Fibroblast of skin of left biceps (primary cell): ENCODE measurements at places on chromosomes 16 and 17.

GRCh38 chr17:80855948-80856862 lies 135.4 kb upstream of the CHMP6 start:
- peak; percentile 80 for DNase-seq

GRCh38 chr17:80499961-80500665 lies 23.7 kb upstream of the NPTX1 start:
- DNase-seq, result no peak

DNA sequence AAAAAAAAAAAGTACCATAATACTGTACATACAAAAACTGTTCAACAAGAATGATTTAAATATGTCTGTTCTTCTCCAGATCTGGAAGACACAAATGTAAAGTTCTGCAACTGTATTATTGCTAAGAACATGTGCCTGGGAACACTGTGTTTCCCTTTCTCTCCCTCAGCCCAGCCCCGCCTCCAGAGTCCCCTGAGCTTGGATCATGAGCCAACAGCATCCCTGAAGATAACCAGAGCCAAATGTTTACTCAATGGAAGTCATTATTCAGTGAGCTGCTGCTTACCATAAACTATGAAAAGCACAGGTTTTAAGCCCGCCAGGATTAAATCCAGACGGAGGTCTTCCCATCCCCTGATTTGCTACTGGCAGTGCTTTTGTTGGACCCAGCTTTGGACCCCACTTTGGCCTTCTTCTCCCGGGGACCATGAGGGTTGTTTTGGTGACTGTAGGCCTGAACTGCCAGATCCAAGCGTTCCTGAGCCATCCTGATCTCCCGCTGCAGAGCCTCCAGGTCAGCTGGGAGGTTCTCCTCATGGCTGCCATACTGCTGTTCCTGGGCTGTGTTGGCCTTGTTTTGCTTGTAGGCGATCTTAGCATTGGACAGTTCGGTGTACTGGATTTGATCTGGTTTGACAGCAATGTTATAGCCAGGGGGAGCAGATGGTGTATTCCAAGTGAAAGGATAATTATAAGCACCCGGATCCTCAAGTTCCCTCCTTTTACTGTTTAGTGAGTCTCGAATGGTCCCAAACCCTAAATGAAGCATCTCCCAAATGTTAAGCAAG lies 25.6 kb downstream of the GJC1 start:
- no peak for DNase-seq

DNA sequence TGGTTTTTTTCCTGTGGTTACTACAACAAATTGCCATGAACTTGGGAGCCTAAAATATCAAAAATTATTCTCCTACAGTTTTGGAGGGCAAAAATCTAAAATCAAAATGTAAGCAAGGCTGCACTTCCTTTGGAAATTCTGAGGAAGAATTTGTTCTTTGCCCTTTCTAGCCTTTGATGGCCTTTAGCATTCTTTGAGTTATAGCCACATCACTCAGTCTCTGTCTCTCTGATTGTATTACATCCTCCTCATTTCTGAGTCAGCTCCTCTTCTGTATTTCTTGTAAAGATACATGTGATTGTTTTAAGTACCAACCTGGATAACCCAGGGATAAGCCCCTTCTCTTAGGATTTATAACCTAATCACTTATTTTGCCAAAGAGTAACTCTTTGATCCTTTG lies 282.0 kb downstream of the BCAS3 start:
- no peak for DNase-seq

GRCh38 chr17:27996202-27997043 lies 46.1 kb upstream of the NLK start:
- no peak for DNase-seq

DNA sequence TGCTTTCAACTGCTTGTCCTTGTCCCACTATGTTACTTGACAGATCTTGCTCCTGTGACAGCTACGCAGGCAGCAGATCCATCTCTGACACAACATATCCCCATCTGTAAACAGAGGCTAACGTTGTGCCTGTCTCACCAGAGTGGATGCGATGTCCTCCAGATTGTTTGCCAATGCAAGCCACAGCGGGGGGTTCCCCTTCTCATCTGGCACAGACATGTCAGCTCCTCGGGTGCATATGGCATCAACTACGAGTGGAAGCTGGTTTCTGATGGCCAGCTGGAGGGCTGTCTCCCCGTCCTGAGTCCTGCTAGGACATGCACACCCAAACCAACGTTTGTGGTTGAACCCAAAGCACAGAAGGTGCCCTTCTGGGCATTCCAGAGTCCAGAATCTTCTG lies 39.0 kb downstream of the CYB5D2 start:
- DNase-seq, result no peak

DNA sequence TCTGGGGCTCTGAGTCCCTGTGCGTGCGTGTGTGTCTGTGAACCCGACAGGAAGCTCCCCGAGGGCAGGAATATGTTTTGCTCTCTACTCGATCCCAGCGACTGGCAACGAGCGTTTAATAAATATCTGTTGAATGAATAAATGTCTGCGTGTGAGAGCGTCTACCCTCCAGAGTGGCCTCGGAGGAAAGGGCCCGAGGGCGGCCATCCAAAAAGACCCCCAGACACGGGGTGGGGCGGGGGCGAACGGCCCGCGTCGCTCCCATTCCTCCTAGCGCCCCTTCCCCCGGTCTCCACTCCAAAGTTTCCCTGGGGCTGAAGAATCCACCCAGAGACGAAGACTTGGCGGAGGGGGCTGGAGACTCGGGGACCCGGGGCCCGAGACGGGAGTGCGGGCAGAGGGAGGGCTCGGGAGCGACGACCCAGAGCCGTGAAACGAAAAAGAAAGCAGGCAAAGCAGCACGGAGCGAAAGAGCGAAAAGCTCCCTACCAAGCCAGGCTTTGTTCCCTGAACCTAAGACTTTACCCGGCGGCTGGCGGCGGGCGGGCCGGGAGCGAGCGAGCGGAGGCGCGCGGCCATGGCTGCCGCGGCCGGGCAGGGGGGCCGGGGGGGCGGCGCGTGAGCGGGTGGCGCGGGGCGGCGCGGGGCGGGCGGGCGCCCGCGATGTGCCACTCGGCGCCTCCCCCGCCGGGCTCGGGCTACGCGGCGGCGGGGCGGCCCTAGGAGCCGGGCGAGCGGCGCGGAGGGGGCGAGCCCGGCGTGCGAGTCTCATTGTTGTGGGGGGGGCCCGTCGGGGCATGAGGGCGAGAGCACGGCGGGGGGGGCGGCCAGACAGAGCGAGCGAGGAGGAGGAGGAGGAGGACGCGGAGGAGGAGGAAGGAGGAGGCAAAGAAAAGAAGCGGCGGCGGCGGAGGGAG lies at the start of gene MLLT6:
Gene MLLT6, plus strand, starts transcription at position 668 of the 917 bp plus-strand sequence. CDS start 360 bp downstream, outside the sequence.
- peak; percentile 47 for DNase-seq

GRCh38 chr16:5065813-5066212 lies at the start of gene C16orf89:
Gene C16orf89, minus strand, starts transcription at chr16:5065956. Its CDS starts 48 bp downstream, at chr16:5065908.
- no peak for DNase-seq

DNA sequence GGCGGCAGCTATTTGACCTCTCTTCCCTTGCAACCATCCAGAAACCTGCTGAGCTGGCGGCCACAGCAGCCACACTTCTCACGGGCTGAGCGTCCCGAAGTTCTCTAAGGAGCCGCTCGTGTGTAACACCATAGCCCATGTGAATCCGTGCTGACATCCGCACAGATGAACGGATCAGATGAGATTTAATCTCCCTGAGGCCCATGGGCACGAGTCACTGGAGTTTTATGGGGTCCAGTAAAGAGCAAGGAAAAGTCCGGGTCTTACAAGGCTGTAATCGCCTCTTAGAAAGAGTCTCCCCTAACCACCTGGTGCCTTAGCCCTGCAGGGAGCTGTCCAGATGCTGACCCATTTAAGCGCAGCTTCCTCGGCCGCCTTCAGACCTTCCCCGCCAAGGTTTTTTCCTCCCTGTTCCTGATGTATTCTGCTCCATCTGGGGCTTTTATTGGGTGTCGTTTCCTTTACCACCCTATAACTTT lies 5.5 kb upstream of the CACNG5 start:
- DNase-seq, result peak; percentile 22

DNA sequence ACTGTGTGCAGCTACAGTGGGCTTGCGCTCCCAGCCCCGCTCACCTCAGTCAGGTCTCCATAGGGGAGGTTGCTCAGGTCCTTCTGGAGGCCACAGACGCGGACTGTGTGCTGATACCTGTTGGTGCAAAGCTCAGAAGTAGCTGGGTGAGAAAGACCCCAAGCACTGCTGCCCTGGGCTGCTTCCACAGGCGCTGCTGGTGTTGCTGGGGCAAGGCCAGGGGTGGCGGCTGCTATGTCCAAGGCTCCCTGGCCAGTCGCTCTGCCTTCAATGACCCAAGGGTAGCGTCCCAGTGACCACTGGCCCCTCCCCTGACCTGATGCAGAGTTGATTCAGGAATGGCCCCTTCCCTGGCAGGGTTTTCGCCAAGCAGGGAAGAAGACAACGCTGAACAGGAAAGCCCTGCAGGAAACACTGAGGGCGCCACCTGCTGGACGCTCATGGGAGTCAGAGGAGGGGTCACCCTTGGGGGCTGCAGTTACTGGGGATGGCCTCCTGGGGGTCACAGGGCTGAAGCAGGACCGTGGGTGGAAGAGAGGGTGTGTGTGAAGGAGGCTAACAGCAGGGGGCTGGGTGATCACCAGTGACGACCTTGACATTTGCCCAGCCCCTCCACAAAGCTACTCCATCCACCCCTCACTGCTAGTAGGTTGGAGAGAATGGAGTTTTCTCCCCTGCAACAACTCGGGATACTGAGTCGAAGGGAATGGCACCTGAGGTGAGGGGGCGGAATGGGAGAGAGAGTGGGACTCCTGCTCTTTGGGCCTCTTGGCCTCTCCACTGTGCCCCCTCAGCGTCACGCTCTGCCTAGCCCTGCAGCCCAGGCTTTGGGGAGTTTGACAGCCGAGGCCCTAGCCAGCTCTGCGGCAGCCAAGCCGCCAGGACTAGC lies 38.3 kb downstream of the ABCC12 start:
- no peak for DNase-seq

GRCh38 chr17:81221371-81221841 lies 1.4 kb downstream of the CEP131 start:
- no peak for DNase-seq

DNA sequence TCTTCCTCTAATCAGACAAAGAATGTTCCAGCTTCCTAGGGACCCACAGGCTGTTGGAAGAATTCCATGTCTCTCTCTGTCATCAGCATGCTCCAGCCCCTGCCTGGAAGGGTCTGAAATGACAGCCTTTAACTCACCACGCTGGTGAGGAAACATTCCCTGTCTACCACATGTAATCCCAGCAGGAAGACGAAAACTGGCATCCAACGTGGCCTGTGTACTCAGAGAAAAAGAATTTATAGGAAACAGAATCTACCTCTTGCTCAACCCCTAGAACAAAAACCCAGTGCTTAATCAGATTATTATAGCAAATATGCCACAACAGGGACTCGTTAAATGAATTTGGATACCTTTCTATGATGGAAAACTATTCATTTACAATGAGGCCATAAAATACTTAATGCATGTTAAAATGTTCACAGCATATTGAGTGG lies 147.3 kb upstream of the FOXF1 start:
- peak; percentile 95 for DNase-seq

DNA sequence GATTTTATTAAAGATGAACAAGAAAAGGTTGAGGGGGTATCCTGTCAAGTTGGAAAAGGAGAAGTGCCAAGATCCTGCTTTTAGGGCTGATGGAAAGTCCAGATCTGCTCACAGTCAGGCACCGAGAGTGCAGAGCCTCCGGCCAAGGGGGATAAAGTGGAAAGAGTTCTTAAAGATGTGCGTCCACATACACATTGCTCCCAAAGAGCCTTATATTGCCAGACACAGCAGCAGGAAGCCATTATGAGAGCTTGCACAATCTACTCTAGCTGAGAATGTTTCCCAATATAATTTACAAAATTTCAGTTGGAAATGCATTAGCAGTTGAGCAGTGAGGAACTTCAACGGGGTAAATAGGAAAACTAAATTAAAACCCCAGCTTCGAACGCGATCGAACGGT lies 95.6 kb downstream of the SALL1 start:
- DNase-seq, result no peak

DNA sequence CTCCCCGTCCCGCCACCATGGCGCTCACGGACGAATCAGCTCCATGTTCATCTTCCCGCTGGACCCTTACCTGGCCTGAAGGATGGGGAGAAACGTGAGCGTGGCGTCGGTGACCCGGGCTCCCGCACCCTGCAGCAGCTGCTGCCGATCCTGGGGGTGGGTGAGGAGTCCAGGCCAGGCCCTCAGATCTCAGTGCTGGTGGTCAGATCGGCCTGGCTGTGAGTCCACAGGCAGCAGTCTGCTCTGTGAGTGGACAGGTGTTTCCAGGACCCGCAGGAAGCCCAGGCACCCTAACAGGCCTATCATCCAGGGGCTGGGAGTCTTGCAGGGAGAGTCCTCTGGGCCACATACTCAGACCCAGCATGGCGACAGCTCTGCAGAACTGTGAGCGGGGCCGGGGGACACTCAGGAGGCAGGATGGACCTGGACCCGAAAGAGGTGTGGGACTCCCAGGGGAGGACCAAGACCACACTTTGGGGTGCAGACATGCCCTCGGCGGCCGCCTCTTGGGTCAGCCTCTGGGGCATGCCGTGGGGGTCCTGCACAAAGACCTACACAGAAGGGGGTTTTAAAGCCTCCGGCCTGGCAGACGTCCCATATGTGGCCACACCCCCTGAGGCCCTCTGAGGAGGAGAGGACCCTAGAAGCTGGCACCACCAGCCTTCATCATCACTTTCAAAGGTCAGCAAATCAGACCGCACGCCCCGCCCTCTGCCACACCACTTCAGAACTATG lies 27.2 kb upstream of the ZNF469 start:
- no peak for DNase-seq

- no peak for DNase-seq
Measured at GRCh38 chr16:67021321-67021720, 7.6 kb upstream of the CBFB start.

GRCh38 chr17:12348476-12348875 lies 317.2 kb upstream of the MYOCD start:
- DNase-seq, result no peak

DNA sequence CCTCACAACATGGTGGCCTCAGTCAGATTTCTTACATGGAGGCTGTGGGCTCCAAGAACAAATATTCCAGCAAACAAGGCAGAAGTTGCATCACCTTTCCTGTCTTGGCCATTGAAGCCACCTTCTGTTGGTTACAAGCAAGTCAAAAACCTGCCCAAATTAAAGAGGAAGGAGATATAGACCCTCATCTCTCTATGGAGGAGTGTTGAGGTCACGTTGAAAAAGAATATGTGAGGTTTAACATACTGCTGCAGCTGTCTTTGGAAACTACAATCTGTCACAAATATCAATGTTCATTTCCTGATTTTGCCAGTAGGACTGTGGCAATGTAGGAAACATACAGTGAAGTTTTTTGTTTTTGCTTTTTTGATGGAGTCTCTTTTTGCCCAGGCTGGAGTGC lies 211.4 kb downstream of the COPRS start:
- DNase-seq, result no peak
